ENCODE measurements at places on chromosomes 1 and 21.

GRCh38 chr1:14876747-14877146 lies 276.8 kb upstream of the TMEM51 start:
- no peak for DNase-seq

- no peak for DNase-seq
Observed at GRCh38 chr1:38560457-38560856, 299.1 kb downstream of the RRAGC start.

GRCh38 chr1:6858596-6858995 lies 73.3 kb downstream of the CAMTA1 start:
- no peak for DNase-seq

DNA sequence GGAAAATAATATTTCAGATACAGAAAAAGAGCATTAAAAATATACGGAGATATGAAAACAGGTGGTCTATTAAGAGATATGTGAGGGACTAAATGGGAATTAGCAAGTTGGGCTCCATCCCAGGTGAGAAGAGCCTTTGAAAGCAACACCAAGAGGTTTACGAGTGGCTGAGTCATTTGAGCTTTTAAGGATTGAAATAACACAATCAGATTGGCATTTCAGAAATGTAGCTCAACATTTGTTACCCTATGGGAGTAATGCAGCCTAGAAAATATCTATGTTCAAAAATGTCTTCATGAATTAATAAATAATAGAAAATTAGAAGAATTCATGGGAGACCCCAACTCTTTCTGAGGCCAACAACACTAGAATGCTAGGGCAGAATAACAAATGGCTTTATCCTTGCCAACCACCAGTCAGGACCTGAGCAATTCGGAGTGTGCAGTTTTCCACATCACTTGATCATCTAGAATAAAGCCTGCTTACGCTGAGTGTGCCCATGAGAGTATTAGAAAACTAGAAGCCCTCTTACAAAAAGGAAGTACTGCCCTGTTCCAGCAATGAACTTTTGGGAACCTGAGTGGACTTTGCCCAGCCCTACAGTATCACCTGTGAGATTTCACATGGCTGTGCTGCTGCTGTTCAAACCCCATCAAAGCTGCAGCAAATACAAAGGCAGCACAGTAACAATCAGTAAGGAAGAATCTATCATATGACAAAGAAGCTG lies 538.0 kb upstream of the CAMK1G start:
- DNase-seq: no peak

DNA sequence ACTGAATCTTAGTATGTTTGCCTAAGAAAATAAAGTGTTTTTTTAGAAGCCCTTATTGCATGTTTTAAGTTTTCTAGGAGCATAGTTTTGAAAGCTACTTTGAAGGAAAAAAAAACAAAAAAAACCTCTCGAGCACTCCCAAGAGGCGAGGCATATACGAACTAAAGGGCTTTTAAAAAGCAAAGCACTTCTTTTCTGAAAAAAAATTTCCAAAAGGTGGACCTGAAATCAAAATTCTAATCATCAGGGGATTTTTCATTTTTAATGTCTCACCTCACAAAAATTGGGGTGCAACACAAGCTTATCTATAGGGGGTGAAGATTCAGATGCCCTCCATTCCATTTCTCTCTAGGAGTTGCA lies 594 bp downstream of the GLMN start:
- DNase-seq: no peak

- no peak for DNase-seq
Observed at GRCh38 chr1:13550663-13551062, 33.0 kb upstream of the PDPN start.

Data from CD14-positive monocyte (primary cell).